ELF-1 (cell line): ENCODE measurements at places on chromosomes 4 and X.

GRCh38 chrX:97315939-97316338 lies 432.2 kb downstream of the RPA4 start:
- peak; percentile 39 for DNase-seq

DNA sequence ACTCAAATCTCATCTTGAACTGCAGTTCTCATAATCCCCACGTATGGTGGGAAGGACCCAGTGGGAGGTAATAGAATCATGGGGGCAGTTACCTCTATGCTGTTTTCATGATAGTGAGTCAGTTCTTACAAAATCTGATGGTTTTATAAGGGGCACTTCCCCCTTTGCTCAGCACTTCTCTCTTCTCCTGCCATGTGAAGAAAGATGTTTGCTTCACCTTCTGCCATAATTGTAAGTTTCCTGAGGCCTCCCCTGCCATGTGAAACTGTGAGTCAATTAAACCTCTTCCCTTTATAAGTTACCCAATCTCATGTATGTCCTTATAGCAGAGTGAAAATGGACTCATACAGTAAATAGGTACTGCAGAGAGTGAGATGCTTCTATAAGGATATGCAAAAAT lies 1050.6 kb upstream of the GRIA3 start:
- no peak for DNase-seq

DNA sequence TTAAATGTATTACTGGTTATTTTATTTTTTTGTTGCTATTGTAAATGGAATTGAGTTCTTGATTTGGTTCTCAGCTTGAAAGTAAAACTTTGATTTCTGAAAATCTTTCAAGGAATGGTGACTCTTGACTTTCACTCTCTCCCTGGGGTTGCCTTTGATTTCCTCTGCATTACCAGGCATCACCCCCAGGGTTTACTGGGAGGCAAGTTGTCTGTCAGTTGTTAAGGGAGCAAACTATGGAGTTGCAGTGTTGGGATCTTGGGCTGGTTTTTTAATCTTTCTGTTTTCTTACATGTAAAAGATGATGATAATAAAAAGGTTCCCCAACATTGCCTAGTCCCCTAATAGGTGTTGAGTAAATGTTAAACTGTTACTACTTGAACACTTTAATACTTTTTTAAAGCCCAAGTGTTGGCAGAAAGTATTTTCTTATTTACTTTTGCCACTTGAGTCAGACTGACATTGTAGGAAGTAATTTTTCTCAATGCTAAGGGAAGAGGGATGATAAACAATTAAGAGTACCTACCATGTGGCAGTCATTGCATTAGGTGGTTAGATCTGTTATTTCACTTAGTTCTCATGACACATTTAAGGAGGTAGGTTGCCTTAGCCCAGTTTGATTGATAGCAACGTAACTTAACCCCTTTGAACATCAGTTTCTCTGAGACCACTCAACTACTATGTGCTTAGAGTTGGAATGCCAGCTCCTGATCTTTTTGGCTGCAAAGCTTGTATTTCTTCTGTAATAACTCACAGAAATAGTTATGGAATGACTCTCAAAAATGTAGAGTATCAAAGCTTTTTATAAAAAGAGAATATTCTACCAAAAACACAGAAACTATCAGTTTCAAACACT lies 67.1 kb downstream of the DCLK2 start:
- DNase-seq: no peak

GRCh38 chrX:69156638-69157037 lies 8.6 kb downstream of the PJA1 start:
- no peak for DNase-seq

GRCh38 chr4:2962614-2963174 lies 512 bp downstream of the NOP14 start:
- DNase-seq: peak; percentile 79

DNA sequence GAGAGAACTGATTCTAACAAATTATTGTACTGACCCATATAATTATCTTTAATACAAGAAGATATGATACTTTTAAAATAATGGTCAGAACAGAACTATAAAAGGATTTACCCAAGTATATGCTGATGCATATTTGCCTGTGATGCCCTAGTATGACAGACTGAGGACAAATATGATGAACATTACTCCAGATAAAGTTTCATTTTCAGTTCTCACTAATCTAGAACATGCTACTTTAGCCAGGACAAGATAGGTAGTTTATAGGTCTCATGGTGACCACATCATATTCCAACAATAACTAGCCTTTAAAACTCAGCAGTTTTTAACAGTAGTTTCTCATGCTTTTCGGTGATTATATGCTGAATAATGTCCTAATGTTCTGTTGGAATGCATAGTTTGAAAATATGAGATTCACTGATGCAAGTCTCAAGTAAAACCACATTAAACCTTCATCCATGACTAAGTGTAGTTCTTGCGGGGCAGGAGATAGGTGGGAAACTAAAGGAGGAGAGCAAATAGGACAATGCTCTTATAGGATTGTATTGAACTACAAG lies 295.2 kb upstream of the AGA start:
- DNase-seq: no peak

GRCh38 chrX:47456080-47456479 lies 26.9 kb downstream of the ZNF41 start:
- no peak for DNase-seq

GRCh38 chrX:85505801-85506200 lies 126.3 kb upstream of the POF1B start:
- no peak for DNase-seq

DNA sequence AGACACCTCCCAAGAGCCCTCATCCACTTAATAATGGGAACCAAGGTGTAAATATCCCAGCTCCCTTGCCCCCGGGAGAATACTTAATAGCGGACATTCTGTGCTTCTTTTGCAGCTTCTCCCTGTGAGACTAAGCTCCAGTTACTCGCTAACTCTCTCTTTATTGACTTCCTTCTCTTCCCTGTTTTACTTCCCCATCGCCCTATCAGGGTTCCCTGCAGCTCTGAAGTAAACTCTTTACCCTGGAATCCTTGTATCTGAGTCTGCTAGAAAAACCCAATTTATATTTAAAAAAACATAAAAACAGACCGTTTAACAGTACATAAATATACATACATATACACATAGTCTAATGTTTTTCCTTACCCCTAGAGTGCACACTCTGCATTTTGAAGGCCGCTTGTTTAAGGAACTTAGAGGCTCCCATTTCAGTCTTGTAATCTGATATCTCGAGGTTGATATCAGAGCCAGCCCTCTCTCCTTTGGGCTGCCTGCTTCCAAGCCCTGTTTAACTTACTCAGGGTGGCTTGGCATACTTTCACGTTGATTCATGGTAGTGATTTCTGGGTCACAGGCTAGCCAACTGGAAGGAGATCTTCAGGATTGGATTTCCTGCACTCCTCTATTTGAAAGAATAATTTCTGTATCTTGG lies 177.4 kb upstream of the SCML1 start:
- peak; percentile 55 for DNase-seq

DNA sequence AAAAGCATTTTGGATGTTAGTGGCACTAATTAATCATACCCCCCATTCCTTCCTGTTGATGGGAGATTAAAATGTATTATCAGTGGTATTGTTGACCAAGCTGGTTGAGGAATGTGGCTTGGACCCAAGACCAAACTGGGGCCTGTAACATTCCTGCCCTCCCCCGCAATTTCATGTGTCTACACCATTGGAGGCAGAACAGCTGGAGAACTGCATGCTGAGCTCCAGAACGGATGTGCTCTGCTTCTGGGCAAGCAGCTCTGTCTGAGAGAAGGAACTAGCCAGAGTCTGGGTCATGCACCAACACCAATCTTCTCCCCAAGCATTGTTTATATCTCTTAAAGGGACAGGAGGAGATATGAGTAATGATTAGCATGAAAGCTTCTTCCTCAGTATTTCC lies 185.5 kb downstream of the CEP135 start:
- peak; percentile 11 for DNase-seq

DNA sequence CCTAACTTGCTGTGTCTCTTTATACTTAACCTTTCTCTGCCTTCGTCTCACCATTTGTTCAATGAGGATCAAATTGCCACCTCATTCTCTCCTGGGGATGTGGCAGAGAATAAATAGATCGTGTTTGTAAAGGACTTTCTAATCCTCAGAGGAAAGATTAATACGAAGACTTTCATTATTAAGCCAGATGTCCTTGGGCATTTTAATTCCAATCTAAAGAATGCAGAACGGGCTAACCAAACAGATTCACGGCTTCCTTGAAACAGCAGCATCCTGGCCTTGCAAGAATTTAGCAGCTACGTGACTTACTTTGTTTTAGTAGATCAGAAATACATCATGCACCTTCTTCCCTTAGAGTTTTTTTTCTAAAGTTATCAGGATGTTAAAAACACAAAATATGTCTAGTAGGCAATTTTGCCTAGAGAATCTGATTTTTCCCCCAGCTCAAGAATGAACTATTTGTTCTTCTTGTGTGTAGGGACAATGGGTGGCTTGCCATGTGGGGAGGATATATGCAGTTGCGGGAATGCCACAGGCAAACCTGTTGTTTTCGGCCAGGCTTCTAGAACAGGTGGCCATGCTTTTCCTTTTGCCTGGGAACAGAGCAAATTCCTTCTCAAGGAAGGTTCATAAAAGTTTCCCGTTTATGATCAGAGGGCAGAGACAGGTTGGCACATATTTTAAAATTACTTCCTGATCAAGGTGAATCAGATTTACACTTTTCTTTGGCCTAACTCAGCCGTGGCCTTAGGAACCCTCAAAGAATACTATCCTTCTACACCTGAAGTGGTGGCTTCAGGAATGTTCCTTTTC lies 3.0 kb downstream of the MID1 start:
- peak; percentile 53 for DNase-seq

DNA sequence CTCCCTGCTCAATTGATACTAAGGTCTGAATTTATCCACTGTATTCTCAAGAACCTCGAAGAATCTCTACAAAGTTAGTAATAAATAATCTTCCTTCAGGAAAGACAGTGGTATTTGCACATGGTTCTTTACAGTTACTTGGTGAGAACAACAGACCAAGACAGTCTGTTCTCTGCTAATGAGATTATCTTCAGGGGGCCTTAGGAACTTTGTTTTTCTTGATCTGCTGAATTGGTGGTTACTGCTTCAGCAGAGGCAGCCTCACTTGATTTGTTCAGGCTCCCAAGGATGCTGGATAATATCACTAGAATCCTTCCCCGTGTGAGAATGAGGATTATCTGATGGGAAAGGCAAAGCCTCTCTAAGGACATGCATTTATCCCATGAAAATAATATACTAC lies 64.8 kb downstream of the CBR4 start:
- no peak for DNase-seq

DNA sequence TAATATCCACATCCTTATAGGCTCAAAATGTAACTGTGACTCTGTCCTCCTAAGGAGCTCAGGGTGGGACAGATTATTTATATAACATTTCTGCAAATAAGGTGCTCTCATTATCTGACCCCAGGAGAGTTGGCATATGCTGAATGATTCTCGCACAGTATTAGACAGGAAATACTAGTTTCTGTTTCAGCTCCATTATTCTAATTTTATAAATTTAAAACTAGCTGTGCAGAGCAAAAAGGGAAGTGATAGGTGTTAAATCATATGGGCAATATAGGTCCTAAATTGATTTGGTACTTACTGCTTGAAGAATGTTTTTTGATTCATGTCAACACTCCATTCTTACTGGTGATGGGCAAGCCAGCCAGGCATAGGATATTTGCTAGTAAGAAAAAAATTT lies 141.5 kb downstream of the GLRA2 start:
- no peak for DNase-seq

GRCh38 chr4:185654965-185655554 lies 119.8 kb upstream of the PDLIM3 start:
- DNase-seq: no peak

DNA sequence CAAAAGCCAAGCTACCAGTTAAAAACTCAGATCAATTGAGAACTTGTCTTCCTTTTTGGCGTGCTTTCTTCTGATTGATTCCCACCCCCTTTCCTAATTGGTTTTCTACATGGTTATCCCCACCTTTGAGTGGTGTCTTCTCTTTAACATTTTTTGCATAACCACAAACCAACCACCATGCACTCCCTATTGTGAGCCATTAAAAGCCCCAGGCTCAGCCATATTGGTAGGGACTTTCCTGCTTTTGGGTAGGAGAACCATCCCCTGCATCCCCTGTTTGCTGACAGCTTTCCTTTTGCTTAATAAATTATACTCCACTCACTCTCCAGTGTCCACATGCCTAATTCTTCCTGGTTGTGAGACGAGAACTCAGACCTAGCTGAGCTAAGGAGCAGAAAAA lies 1651.4 kb upstream of the IGFBP7 start:
- no peak for DNase-seq

DNA sequence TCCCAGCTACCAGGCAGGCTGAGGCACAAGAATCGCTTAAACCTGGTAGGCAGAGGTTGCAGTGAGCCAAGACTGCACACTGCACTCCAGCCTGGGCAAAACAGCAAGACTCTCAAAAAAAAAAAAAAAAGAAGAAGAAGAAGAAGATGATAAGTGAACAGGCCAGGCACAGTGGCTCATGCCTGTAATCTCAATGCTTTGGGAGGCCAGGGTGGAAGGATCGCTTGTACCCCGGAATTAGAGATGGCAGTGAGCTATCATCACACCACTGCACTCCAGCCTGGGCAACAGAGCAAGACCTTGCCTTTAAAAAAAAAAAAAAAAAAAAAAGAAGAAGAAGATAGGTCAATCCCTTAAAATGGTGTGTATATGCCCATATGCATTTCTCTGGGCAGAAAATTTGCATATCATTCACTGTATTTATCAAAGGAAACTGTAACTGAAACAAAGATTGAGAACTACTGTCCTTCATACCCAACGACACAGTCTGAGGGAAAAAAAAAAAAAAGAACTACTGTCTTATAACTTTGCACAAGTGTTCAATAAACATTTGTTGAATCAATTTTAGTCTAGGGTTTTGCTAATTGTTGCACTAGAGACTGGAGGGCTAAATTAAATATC lies 2.3 kb downstream of the RFC1 start:
- no peak for DNase-seq

GRCh38 chrX:110006821-110007375 lies 4.0 kb downstream of the TMEM164 start:
- DNase-seq: no peak

DNA sequence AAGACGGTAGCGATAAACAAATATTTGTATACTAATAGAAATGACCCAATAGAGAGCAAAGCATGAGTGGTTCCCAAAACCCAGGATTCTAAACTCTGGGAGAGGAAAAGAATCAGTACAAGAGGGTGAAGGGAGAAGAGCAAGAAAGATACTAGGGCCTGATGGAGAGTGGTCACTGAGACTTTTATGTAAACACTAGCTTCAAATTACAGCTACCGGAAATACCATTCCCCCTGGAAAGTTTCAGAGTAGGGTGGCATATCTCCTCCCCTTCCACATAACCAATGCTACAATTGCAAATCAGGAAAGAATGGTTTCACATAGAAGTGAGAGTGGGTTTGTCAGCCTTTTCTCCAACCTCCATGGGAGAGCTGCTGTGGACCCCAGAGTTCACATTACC lies 77.1 kb downstream of the EIF4E start:
- peak; percentile 22 for DNase-seq
